Stimulated activated CD4-positive, alpha-beta T cell treated with anti-CD3 and anti-CD28 coated beads, TNF-alpha, amount 100 ng/mL, for 48 hours (primary cell): ENCODE measurements at places on chromosomes 3 and 15.
A peak's percentile ranks its signal among the peaks of the same experiment; 100 is the strongest.

DNA sequence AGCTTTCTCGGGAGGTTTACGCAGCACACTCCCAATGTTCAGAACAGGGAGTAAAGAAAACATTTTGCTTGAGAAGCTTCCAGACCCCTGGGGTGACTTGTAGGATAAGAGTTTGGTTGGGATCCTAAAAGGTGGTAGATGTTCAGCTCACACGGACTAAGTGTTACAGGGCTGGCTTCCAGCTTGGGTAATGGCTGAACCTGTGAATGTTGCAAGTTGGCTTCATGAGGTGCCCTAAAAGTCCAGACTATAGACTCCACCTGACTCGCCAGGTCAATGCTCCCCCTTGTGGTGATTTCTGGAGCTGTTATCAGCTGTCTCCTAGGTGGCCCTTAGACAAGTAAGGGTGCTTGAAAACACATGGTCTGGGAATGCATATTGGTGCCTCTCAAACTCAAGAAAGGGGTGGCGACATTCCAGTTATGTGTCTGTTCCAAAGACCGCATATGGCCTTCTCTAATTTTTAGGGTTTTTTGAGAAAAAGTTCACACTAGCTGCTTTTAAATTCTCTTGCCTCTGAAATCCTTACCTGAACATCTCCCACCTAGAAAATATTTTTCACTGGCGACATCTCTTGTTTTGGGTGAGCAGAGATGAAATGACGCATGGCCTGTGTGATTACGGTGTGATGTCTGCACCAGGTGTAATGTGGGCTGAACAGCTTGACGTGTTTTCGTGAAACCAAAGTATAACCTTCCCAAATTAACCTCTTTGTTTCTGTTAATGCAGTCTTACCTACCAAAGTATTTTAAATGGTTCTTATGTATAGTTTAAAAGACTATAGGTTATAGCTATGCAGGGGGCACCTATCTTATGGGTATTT lies 175.7 kb upstream of the KBTBD8 start:
- DNase-seq: peak; percentile 62

GRCh38 chr15:50164458-50164857 lies 17.5 kb upstream of the SLC27A2 start:
- DNase-seq: no peak

GRCh38 chr15:85150130-85150480 lies 168.4 kb downstream of the PDE8A start:
- no peak for DNase-seq

DNA sequence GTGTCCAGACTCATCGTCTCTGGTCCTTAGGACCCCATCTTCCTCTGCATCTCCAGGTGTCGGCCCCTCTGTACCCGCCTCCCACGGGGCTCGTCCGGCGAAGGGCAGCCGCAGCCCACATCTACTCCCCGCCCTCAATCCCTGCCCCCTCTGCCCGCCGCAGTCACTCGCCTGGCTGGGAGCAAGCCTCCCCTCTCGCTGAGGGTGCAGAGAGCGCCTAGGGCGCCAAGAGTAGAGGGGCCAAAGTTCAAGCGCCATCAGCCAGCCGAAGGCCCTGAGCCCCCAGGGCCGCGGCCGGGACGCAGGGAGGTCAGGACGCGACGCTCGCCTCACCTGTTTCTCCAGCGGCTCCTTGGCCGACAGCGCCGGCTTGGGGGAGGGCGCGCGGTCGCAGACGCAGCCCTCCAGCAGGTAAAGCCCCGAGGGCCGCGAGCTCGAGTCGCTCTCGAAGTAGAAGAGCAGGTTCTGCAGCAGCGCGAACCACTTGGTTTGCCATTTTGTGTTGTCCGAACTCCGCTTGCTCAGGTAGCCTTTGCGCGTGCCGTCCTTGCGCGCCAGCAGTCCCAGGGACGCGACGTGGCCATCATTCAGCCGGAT lies 592 bp downstream of the RASGRF1 start:
- no peak for DNase-seq

DNA sequence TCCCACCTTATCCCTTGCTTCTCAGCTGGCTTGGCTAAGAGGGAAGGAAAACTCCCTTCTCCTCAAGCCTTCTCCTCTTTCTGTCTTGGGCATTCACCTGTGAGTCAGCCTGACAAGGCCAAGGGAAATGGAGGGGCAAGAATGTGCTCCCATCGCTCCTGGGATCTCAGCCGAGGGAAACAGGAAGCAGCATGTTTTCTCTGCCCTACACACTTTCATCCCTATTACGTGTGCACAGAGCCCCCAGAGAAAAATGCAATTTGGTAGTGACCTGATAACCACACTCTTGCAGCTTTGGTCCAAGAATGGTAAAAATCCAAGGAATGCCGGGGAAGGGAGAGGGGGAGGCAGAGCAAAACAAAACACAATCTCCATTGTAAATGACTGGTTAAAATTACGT lies 32.9 kb upstream of the MTMR10 start:
- DNase-seq: no peak

GRCh38 chr3:125054449-125055329 lies 1.1 kb downstream of the HEG1 start:
- DNase-seq: no peak

DNA sequence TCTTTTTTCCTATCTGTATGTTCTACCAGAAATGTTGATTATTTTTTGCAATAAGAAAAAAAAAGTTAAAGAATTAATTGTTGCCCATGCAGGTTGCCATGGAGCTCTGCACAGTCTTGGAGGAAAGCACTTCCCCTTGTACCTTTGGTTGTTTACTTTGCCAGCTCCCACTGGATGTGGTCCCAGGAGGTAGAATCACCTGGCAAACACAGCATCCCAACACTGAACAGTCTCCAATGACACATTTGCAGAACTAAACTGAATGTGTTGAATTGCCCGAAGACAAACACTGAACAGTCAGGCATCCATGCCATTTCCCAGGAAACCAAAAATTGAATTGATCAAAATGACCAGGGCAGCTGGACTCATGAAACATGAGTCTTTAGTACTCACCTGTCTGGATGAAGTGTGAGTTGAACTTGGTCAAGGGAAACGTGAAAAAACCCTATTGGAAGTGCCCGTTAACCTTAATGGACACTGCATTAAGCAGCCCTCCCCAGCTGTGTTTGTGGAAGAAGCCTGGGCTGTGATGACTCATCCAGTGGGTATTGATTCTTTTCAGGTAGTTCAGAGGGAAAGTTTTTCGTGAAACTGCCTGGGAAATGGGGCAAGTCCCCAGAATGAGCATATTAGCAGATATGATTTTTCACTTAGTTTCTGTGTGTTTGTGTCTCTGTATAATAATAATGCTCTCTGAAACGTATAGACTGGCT lies 284.7 kb upstream of the STT3B start:
- no peak for DNase-seq

DNA sequence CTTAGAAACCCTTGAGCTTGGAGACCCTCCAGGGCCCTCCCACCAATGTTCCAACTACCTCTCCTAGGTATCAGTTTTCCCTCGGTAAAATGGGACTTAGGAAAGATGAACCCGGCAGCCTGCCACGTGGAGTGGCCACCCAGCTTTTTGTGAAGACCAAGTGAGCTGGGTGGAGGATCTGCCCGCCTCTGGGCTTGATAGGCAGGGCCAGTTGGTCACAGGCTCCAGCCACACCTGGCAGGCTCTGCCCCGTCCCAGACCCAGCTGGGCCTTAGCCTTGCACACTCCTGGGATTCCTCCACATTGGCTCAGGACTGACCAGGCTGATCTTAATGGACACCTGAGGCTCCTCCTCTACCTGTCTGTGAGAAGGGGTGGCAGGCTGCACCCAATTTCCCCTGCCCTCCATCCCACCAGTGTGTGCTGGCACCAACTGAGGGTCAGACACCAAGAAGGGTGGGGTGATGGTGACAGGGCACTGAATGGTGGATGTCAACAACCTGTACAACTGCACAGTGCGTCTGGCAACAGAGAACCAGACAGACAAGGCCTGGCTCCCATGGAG lies 761 bp upstream of the GRIP2 start:
- DNase-seq: no peak

DNA sequence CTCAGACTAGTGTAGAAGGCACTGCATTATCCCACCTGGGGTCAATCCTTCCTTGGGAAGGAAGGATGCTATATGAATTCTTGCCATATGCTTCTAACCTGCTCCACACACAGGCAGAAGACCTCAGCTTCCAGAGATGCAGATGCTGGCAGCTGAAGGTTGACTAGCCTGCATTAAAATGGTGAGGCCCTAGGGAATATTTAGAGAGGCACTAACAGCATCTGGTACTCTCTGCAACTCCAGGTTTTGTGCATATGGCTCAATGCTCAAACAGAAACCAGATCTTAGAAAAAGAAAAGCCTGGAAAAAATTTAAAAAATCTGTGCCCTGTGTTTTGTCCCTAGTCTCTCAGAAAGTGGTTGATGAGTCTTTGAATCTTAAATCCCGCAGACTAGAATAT lies 56.0 kb upstream of the MYRIP start:
- no peak for DNase-seq

- no peak for DNase-seq
These were observed 483.7 kb upstream of the DPH6 start for GRCh38 chr15:36029606-36030210.

DNA sequence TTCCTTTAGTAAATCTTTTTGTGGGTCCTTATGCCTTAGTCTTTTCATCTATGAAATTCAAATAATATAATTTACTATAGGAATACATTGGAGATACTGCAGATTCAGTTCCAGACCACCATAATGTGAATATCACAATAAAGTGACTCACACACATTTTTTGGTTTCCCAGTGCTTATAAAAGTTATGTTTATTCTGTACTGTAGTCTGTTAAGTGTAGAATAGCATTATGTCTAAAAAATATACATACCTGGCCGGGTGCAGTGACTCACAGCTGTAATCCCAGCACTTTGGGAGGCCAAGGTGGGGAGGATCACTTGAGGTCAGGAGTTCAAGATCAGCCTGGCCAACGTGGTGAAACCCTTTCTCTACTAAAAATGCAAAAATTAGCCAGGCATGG lies 53.9 kb upstream of the PAQR5 start:
- no peak for DNase-seq

- no peak for DNase-seq
These were observed 230.7 kb upstream of the SATB1 start for GRCh38 chr3:18655827-18656226.

GRCh38 chr3:115698851-115699591 lies 75.7 kb downstream of the GAP43 start:
- no peak for DNase-seq

DNA sequence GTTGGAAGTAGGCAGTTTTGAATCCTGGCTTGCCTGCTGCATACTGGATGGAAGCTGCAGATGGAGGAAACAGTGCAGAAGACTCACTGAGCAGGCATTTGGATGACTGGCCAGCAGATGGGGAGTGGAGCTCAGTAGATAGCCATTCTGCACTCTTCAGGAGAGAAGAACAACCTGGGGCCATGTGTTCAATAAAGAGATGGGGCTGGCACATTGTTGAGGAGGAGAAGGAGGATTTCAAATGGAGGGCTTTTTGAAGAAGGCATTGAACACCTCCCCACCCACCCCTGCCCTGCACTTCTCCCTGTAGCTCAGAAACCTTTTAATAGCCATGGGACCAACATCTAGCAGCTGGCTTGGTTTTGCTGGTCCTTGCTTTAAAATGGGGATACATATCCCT lies 109.8 kb downstream of the CACNA1D start:
- DNase-seq: no peak

DNA sequence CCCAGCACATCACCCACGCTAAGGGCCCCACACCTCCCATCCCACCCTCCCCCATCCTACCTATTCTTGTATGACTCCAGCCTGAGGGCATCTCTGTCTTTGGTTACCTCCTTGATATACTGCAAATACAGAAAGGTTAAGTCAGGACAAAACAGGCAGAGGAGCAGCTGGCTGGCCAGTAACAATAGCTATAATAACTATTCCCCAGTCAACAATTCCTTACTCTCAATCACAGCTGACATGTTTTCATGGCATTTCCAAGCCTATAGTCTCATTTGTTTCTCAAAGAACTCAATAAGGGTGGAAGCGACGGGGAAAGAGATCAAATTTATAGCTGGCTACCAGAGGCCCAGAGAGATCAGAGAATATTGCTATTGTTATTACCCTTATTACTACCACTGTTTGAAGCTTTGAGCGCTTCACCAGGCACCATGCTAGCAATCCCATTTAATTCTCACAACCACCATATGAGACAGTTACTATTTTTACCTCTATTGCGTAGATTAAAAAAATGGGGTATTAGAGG lies 93.0 kb upstream of the C2CD4B start:
- no peak for DNase-seq

DNA sequence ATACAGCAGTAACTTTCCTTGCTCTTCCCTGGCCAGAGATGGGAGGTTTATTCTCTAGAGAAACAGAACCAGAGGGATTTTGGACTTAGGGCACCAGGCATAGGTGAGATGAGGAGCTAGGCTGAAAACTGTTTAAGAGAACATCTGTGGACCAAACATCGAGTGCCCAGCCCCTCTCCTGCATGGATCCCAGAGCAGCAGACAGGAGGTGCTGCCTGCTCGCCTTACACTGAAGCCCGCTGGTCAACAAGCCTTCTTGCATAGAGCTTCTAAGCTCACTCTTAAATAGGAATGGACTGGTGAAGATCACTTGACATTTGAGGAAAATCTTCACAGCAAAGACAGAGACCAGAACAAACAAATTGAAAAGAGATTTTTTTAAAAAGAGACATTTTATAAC lies 41.2 kb downstream of the PARP15 start:
- DNase-seq: no peak

DNA sequence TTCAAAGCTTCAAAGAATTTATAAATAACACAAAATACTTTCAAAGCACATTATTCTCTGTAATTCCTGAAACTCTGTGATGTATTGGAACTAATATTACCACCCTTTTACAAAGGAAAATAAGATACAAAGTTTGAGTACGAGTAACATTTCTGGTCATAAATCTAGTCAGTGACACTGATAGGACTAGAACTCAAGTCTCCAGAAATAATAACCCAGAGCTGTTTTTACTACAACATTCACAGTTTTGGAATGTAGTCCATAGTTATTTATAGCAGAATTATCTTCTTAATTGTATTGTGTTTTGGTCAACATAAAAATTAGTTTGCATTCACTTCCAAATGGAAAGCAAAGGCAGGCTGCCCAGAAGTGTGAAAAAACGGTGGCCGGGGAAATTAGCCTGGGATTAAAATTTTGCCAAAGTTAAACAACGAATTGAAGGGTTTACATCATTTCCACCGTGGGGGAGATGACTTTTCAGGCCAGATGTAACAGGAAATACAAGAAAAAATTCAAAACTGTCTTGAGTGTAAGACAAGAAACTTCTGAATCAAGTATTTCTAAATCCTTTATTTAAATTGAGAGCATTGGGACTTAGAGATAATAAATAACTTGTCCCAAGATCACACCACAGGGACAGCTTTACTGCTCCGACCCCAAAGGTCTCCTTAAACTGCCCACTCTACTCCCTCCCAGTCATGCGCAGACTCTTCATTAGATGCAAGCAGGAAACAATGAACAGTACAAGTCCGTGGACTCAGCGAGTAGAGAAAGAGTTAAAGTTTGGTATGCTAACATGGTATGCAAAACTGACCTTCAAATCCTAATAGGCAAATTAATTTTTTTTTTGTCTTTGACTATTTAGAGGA lies 74.3 kb upstream of the VGLL4 start:
- no peak for DNase-seq

GRCh38 chr15:84909029-84909428 lies 24.6 kb downstream of the SLC28A1 start:
- no peak for DNase-seq

GRCh38 chr15:57545995-57546394 lies 45.7 kb upstream of the MYZAP start:
- no peak for DNase-seq
